ENCODE measurements at places on chromosomes 13 and 19. TPM values are rescaled to one million over a fixed set of nuclear protein-coding genes. Genes with fewer than 3 reads are reported as not detected.

Gene IL12RB1
- total RNA-seq: 0.98 TPM

Gene ZNF71
- 9.8 TPM for total RNA-seq

Gene TICAM1
- 4.7 TPM for total RNA-seq

GRCh38 chr19:48797103-48797502, 13.7 kb downstream of the BCAT2 start:
- no peaks in the 10 kb centered on the region for H3K4me1 ChIP-seq
- H3K36me3 ChIP-seq: no peaks in the 10 kb centered on the region
- H3K27me3 ChIP-seq: no peaks in the 10 kb centered on the region
- H3K27ac ChIP-seq: no peak overlapping the region

DNA sequence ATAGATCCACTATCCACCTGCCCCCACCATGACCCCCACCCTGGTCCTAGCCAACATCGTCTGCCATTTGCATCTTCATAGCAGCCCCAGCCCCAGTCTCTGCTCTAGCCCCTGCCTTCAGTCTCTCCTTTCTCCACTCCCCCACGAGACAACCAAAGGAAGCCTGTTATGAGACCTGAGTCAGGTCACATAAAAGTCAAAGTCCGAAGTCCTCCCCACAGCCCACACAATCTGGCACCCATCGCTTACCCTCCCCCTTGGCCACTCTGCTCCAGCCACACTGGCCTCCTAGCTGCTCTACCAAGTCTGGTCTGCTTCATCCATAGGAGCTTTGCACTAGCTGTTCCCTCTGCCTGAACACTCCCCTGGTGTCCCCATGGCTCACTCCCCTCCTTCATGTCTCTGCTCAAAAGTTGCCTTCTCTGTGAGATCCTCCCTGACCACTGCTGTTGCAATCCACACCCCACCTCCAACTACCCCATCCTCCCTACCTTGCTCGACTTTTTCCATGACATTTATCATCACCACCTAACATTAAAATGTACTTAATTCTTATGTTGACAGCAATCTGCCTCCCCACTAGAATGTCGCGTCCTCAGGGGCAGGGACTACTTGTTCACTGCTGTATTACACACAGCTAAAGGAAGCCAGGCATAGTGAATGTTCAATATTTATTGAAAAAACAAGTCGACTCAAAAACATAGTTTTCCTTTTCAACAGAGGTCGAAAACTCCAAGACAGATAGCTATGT, 1.2 kb upstream of the PLEKHG2 start:
- no peaks in the 10 kb centered on the region for H3K4me1 ChIP-seq
- H3K27me3 ChIP-seq: no peaks in the 10 kb centered on the region
- peak overlapping the region; percentile 81 for H3K4me3 ChIP-seq
- peaks cover 6% of the 10 kb centered on the region for H3K36me3 ChIP-seq
- H3K27ac ChIP-seq: peak overlapping the region; percentile 100
- peak; percentile 69 for DNase-seq

DNA sequence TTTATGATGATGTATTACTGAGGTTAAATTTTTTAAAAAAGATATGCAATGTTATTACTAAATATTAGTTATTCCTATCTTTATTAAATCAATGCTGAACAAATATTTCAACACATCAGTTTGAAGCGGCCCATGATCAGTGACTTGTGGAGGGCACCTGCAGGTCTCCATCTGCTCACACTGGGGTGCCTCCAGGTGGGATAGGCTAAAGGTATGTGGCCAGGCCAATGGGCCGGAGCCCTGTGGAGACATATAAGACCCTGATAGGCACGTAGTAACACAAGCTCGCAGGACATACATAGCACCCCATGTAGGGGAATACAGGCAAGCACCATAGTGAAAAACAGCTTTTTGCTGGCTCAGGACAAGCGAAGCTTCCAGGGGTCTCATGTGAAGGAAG, 469.8 kb downstream of the ZNF536 start:
- H3K27ac ChIP-seq: no peak overlapping the region
- H3K4me3 ChIP-seq: no peak overlapping the region
- no peaks in the 10 kb centered on the region for H3K36me3 ChIP-seq
- H3K27me3 ChIP-seq: no peaks in the 10 kb centered on the region
- H3K4me1 ChIP-seq: no peaks in the 10 kb centered on the region

GRCh38 chr19:57359300-57359699, 4.1 kb upstream of the TRAPPC2B start:
- H3K27me3 ChIP-seq: no peaks in the 10 kb centered on the region
- DNase-seq: no peak
- H3K4me1 ChIP-seq: no peaks in the 10 kb centered on the region
- no peak overlapping the region for H3K27ac ChIP-seq

Data from breast epithelium (tissue), 4 donors.